ENCODE measurements at places on chromosomes 4 and X.

DNA sequence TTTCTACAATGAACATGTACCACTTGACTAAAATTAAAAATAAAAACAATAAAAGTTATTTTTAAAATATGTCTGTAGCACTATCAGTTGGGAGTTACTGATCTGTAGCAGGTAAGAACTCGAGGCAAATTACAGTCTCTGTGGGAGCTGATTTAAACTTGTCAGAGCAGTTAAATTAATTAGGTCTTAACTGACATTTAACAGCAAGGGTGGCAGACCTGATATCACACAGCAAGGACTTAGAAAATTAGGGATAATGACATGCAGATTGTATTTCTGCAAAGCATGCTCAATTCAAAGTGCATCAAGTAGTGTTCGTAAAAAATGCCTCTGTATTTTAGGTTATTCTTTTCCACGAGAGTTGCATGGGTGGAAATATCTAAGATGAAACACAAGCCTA is 208.9 kb downstream of the SPATA18 start:
- DNase-seq, result no peak

GRCh38 chr4:23091711-23092110 is 399.0 kb downstream of the GBA3 start:
- no peak for DNase-seq

GRCh38 chr4:38146383-38146782 is 186.2 kb downstream of the PTTG2 start:
- DNase-seq, result no peak

DNA sequence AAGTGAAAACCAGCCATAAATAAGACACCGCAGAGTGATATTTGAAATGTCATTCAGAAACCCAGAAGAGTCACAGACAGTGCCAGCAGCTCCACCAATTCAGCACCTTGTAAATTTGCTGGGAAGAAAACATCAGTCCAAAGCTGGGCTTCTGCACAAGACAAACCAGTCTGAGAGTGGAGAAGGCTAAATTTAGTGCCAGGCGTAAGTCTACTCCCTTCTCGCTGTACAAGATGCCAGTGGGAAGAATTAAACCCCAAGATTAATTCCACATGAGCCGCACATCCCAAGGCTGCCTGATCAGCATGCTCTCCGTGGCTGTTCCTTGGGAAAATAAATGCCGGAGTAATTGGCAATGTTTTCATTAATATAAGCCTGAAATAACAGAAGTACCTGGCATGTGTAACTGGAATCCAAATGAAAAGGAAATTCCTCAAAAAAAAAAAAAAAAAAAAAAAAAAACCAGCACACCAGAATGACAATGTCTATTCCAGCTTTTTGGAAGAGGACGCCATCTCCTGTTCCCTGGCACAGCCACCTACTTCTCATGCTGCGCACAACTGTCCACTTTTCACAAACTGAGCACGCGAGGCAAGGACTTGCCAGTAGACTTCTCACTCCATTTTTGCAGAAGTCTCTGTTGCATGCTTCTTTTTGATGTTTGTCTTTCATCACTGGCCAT is 95.5 kb downstream of the NSUN7 start:
- DNase-seq, result no peak

GRCh38 chr4:157389741-157390140 is 169.2 kb downstream of the GRIA2 start:
- DNase-seq, result no peak

GRCh38 chrX:46791927-46792809 is 33.2 kb upstream of the SLC9A7 start:
- DNase-seq, result no peak

- DNase-seq, result no peak
Observed at GRCh38 chr4:88965053-88965452, 91.9 kb downstream of the FAM13A start.
